ENCODE measurements at places on chromosomes 12 and 14. TPM values are rescaled to one million over a fixed set of nuclear protein-coding genes. Genes with fewer than 3 reads are reported as not detected.

DNA sequence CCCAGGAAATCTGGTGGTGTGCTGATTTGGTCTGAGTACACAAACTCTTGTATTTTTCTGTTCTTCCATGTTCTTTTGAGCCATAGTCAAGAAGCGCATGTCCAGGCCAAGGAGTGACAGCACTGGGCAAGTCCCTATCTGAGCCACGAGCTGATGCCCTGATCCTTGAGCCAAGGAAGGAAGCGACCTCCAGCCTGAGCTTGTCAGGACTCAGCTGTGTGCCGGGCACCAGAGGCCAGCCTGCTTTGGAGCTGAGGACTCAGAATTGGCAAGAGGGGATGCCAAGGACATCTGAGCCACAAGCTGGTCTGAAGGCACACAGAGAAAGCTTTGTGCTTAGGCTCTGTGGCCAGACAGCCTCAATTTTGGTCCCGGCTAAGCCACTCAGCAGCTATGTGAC, 52.6 kb downstream of the GALNT16 start:
- DNase-seq = no peak

DNA sequence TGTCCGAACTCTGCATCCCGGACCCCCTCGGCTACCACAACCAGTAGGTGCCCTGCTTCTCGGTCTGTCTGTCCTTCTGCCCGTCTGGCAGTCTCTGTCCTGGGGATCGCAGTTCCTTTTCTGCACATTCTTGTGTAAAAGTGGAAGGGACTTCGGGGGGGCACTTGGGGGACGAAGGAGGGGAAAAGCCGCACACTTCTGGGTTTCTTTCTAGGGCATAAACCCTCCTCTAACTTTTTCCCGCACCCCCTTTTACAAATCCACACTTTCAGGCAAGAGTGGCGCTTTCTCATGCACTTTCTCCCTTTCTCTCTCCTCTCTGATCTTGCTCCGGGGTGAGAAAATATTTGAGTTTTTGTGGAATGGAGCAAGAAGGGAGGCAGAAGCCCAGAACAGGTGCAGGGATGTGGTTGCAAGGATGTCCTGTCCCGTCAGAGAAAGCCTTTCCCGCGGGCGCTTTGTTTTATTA, 506 bp downstream of the ESRRB start:
- DNase-seq = no peak

- DNase-seq = no peak
Measured at GRCh38 chr12:109824731-109825130, 8.5 kb downstream of the TRPV4 start.

DNA sequence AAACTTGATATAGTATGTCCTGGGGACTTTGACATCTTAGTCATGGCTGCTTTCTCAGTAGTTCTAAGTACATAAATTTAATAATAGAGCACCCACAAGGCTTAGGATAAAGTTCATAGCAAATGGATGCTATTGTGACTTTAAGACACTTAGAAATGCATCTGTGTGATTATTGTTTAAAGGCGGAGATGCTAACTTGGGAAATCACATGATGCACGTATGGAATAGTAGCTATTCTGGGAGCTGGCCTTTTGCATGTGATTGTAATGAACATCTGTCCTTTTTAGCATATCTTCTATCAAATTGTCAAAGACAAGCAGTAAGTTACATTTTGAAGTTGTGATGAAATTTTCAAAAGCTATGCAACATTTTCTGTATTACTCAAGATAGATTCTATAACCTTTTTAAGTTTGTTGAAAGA, 46.7 kb upstream of the ATP2A2 start:
- no peak for DNase-seq

- no peak for DNase-seq
Measured at GRCh38 chr12:39623919-39624318, 4.3 kb upstream of the ABCD2 start.

DNA sequence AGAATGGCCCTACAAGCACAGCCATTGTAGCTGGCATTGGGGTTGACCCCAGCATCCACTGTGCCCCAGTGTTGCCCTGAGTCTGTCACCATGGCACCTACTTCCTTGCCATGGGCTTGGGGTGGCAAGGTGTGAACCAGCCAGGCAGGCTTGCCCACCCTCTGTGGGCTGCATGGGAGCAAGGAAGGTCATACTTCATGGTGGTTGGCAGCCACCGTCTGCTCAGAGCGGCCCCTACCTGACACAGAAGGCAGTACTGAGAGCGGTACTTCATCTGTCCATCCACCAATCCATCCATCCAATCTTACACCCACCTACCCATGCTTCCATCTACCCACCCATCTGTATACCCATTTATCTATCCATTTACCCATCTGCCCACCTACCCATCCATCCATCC, 160.1 kb downstream of the KIF26A start:
- no peak for DNase-seq

GRCh38 chr14:61388173-61388975, 67.0 kb downstream of the PRKCH start:
- peak; percentile 80 for DNase-seq

- DNase-seq = peak; percentile 97
Measured at GRCh38 chr12:52186118-52186840, 5.5 kb downstream of the KRT80 start.

GRCh38 chr12:132415327-132416120, 74.4 kb upstream of the FBRSL1 start:
- DNase-seq = no peak

- DNase-seq = peak; percentile 0
Measured at GRCh38 chr12:44847888-44848702, 28.0 kb downstream of the NELL2 start.

- DNase-seq = no peak
Measured at GRCh38 chr14:29529418-29529817, 398.2 kb downstream of the PRKD1 start.

DNA sequence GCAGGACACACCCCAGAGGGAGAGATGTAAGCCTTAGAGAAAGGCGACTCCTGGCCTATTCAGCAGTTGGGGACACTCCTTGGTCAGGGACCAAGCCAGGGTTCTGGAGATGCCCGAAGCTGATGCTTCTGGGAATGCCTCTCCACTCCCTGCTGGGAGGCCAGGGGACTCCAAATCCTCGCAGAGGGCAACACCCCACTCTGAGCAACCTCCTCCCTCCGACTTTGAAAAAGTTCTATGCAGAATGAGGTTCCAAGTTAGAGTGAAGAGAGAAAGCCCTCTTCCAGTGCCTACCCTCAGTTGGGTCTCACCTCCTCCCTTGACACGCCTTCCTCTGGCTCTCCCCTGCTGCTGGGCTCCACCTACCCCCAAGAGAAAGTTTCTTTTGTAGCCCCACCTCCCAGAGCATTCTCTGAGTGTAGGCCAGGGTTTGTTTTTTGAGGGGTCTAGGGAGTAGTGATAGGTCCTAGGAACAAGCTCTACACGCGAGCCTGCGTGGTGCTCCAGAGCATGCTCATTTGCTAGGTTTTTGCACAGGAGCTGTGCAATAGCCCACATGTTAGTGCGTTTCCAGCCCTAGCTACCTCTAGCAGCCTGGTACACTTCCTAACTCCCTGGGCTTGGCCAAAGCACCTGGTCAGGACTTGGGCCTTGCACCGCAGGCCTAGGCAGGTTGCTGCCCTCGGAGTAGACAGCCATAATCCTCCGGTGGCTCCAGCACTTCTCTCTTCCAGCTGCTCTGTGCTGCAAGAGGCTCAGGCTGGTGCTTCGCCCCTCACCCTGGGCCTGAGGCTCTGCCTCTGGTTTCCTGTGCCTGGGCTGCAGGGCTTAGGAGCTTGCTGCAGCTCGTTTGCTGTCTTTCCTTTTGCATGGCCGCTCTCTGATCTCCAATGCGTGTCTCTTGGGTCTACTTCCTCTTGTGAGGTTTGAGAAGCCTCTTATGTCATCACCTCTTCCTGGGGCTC, 590 bp upstream of the CEBPE start:
- no peak for DNase-seq

- no peak for DNase-seq
Measured at GRCh38 chr14:37545174-37545573, 49.9 kb downstream of the FOXA1 start.

DNA sequence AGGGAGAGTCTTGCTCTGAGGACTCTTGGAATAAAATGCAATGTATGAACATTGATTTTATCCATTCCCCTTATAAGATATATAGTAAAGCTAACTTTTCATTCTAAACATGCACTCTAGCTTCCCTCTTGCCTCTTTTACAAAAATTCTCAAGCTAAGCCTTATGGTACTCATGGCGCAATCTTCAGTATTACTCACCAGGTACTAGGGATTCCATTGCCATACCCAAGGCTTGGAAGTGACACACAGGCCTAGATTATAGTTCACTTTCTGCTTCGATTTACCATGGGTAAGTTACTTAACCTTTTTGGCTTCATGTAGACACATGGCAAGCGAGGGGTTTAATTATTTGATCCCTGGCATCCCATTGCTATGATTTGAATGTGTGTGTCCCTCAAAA, 331.5 kb downstream of the LRIG3 start:
- peak; percentile 15 for DNase-seq

DNA sequence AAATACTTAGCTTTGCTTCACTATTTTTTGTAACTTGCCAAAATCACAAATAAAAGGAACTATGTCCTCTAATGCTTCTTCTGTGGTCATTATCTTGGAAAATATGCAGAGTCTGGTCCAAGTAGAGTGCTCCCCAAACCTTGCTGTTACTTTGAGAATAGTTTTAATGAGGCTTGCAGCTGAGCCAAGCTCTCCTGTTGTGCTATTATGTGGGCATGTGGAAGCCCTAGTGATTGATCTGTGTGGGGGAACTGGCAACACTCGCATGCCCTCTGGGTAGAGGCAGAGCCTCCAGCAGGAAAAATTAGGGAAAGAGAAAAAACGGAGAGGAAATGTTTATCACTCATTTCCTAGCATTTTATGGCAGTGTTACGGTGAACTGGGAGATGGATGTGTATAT, 473.1 kb downstream of the EGLN3 start:
- peak; percentile 47 for DNase-seq

GRCh38 chr12:32418221-32418620, 18.9 kb downstream of the FGD4 start:
- DNase-seq = no peak

- DNase-seq = peak; percentile 91
Measured at GRCh38 chr12:10749700-10750384, 26.7 kb upstream of the YBX3 start.

- DNase-seq = no peak
Measured at GRCh38 chr12:76143343-76144244, 59.1 kb upstream of the NAP1L1 start.

DNA sequence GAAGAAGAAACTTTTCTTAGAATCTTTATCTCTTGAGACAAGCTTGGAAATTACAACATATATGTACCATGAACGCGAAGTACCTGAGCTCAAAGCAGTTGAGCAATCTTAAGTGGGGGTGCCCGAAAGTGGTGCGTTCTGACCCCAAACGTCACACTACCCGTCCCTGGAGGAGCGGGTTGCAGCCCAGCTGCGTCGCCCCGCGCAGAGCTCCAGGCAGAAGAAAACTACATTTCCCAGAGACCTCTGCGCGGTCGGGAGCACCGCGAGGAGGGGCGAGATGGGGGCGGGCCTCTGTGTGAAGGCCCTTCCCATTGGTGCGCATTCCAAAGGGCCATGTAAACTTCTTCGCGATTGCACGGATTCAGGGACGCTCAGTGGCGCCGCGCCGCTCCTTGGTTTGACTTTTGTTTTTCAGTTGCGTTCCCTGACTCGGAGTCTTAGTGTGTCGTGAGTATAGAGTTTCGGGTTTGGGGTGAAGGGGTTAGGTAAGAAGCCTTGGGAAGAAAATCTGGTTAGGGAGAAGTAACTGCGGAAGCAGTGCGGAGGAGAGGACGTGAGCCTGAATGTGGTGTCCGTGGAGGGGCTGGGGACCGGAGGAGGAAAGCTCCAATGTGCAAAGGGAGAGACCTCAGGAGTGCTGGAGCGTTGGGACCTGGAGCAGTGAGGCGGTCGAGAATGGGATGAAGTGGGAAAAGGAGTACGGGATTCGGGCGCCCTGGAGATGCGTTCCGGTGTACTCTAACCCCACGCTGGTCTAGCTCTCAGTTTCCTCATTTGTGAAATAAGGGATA, at the start of gene CCDC77:
CCDC77 (plus strand) TSS at position 410 of the 794 bp plus-strand sequence. CDS start 7,740 bp downstream, outside the sequence.
- peak; percentile 89 for DNase-seq

- DNase-seq = no peak
Measured at GRCh38 chr12:77382096-77382742, 316.9 kb upstream of the E2F7 start.

DNA sequence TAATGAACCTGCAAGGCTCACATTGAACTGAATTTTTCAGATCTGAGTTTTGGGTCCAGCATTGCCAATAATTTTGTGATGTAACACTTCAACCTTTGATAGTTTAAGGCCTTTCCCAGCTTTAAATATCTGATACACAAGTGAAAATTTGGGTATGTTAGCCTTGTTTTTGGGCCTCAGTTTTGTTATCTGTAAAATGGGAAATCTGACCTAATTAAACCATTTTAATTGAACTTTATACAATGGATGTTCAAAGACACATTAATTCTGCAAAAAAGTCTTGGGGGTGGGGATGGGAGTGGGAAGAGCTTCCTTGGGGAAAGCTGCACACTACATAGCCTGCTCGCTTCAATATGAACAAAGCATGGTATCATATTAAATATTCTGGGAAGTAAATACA, 5.2 kb upstream of the SPATS2 start:
- no peak for DNase-seq

DNA sequence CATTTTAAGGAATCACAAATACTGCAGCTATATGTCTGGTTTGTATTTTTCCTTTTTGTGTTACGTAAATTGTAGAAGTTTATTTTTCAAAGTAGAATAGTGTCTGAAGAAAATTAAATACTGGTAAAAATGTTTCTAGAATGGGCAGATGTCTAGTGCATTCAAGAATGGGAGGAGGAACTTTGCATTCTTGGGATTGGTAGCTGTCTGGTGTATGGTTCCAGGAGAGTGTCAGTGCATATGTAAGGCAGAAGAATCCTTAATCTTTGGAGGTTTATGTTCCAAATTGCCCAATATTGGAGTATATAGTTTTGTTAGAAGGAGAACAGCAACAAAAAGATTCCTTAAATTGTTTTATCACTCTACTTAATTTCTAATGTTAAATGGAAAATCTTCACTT, 13.5 kb downstream of the PAPOLA start:
- no peak for DNase-seq

DNA sequence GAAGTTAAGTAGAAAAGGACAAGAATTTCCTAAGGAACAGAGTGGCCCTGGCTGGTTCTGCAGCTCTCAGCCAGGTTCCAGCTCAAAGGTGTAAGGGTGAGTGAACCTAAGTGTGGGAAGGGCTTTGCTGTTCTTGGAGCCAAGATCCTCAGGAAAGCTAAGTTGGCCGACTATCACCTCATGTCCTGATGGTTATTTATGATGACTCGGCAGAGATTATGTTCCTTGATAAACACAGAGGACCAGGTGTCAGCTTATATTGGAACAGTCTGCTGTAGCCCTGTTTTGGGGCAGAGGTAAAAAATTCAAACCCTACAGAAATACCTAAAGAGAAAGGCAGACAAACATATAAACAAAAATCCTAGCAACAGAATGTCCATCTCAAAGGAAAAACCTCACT, 128.5 kb downstream of the TBX3 start:
- DNase-seq = no peak

GRCh38 chr12:94254270-94254669, 105.9 kb downstream of the PLXNC1 start:
- DNase-seq = no peak

GRCh38 chr14:97977651-97978261, 1180.6 kb downstream of the VRK1 start:
- no peak for DNase-seq

GRCh38 chr12:94941440-94941862, 62.0 kb downstream of the NDUFA12 start:
- peak; percentile 81 for DNase-seq

Gene ARHGDIB
- 14.9 TPM for total RNA-seq

Gene SMOC1
- not detected for total RNA-seq

Gene HIF1A
- 404 TPM for total RNA-seq

Gene SLC7A7
- 3.6 TPM for total RNA-seq

Gene MEG3
- total RNA-seq = 16.3 TPM

Gene PRB2
- total RNA-seq = not detected

Gene GPRC5A
- 70.0 TPM for total RNA-seq

Gene CD69
- total RNA-seq = 1.2 TPM

Gene DPPA3
- total RNA-seq = not detected

Gene BRAP
- total RNA-seq = 18.6 TPM

Measured in M059J (cell line).